ENCODE measurements at places on chromosomes 12 and 14. TPM values are rescaled to one million over a fixed set of nuclear protein-coding genes. Genes with fewer than 3 reads are reported as not detected.

Gene GUCY2C
- not detected for total RNA-seq

Gene CELA1
- not detected for total RNA-seq

Gene SFSWAP
- 21.7 TPM for total RNA-seq

Gene PLCZ1
- total RNA-seq: not detected

Gene TTC9
- 0.15 TPM for total RNA-seq

Gene KRR1
- total RNA-seq: 89.6 TPM

Gene GPR137C
- total RNA-seq: 0.58 TPM

Measured in smooth muscle cell of trachea (primary cell).